Fibroblast of skin of right biceps (primary cell): ENCODE measurements at places on chromosomes 5 and 9.

- DNase-seq, result peak; percentile 76
These were observed 351.0 kb downstream of the PRELID2 start for GRCh38 chr5:145484158-145484557.

- DNase-seq, result no peak
These were observed 154.5 kb downstream of the ADAMTS12 start for GRCh38 chr5:33737284-33737683.

- peak; percentile 69 for DNase-seq
These were observed 1149.0 kb downstream of the EFNA5 start for GRCh38 chr5:106521701-106522100.

DNA sequence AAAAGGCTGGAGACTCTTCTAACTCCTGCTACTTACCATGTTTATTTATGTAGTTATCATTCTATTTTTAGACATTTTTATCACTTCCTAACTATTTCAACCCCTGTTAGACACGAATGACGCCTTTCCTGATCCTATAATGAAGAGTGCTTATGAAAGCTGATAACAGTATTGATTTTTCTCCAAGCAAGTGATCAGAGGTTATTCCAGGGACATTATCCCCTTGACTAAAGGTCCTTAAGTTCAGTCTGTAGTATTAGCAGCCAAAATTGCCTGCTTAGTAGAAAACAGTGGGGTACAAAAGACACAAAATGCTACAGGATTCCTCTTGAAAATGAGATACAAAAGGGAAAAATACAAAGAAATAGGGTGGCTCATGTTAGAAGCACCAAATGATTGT is 235.6 kb downstream of the DNAH5 start:
- DNase-seq, result no peak

GRCh38 chr5:111927191-111927590 is 170.2 kb upstream of the NREP start:
- DNase-seq, result peak; percentile 74

- DNase-seq, result no peak
These were observed 32.9 kb upstream of the CNOT6 start for GRCh38 chr5:180461303-180461702.

DNA sequence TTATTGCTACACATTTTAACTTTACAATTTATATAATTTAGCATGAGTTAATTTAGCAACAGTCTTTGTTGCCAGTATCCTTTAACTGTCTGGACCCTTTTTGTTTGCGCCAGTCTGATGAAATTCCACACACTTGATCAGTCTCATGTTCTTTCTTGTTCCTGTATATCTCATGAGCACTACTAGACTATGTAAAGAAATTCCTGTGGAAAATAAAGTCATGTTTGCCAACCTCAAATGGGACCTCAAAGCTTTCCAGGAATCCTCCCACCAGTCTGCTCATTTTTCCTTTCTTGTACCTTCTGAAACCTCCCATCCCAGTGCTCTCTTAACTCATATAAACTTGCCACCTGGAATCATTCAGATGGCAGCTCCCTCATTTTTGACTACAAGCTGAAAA is 8.0 kb downstream of the DMXL1 start:
- peak; percentile 55 for DNase-seq

GRCh38 chr9:37432020-37432419 is 9.5 kb downstream of the GRHPR start:
- no peak for DNase-seq

- peak; percentile 65 for DNase-seq
These were observed at the start of gene CMBL for GRCh38 chr5:10307206-10308148. Gene CMBL (minus strand): TSS chr5:10307902. CDS start chr5:10290762, 17,140 bp downstream.

- DNase-seq, result no peak
These were observed 81.2 kb upstream of the APC start for GRCh38 chr5:112656451-112656850.

DNA sequence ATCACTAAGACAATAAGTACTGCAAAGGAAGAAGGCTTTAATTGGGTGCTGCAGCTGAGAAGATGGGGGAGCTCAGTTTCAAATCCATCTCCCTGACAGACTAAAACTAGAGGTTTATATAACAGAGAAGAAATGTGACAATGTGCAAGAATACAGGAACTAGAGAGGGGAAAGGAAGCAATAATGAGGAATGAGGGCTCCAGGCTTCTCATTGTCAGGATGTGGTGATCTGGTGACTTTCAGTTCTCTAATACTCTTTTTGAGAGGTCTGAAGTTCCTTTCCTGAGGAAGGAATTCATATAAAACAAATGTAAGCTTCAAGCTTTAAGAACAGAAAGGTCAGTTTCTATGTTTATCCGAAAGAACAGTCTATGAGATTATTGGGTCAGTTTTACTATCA is 42.5 kb upstream of the SPATA31E1 start:
- DNase-seq, result no peak

GRCh38 chr5:135593886-135594285 is 15.1 kb upstream of the CXCL14 start:
- DNase-seq, result no peak

DNA sequence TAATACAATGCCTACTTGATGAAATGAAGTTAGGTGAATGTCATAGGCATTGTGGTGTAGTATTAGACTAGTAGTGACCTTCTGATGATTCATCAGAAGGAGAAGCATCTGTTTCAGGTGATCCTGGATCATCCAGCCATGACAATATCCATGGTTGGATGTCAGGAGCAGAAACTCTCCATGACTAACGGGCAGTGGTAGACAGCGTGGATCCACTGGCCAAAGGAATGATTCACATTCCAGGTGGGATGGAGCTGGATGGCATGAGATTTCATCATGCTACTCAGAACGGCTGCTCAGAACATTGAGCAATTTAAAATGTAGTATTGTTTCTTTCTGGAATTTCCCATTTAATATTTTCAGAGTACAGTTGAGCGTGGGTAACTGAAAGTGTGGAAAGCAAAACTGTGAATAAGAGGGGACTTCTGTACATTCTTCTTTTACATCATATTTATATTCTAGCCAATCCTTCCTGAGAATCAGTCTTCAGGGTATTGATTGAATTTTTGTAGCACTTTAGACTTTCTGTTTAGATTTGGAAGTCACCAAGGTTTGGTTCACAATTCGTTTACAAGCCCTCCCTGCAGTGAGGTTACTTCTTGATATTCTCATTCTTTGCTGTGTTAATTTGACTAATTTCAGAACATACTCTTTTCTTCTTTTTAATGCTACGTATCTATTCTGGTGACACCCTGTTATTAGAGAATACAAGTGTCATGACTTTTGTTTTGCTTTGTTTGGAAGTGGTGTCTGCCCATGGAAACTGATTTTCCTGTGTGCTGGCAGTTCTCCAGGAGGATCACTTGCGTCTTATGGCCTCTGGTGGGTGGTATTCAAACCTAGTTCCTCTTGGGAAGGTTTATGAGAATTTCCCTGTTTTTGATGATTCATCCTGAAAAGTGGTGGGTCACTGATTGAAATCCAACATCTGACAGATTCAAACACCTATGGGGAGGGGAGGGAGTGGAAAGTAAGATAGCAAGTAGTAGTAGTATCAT is 12.2 kb upstream of the CLINT1 start:
- peak; percentile 68 for DNase-seq

GRCh38 chr5:142386137-142387023 is 61.6 kb upstream of the SPRY4 start:
- DNase-seq, result no peak

DNA sequence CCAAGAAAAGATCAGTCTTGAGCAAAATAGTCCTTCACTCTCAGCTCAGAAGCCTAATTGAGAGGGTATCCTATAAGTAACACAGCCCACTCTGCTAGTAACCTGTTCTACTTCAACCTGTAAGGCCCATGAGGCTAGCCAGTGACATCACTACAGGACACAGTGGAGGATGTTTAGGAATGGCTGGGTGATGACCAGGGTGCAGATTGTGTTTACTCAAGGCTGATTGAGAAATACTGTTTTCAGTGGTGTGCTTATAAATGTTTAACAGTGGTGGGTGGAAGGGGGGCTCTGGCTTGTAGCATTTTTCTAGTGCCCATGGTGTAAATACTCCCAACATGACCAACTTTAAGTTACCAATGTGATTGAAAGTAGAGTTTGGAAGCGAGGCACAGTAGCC is 159.8 kb upstream of the CCDC152 start:
- DNase-seq, result no peak

DNA sequence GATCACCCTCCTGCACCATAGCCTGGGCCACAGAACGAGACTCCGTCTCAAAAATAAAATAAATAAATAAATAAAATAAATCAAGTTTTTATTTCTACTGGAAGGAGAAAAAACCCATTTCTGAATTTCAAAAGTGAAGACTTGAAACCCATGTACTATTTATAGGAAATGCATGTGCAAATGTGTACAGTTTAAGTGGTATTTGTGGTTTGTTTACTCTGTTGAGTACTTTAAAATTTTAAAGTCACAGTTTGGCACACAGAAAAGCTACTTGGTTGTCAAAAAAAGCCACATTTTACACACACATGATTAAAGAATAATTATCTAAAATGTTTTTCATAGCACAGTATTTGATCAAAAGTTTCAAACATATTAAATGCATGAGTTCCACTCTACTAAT is 43.6 kb downstream of the NR3C1 start:
- DNase-seq, result no peak

- DNase-seq, result no peak
These were observed at the start of gene CRB2 for GRCh38 chr9:123355761-123356431. Gene CRB2 (plus strand): TSS chr9:123356197. CDS start chr9:123356261, 64 bp downstream.

- DNase-seq, result peak; percentile 31
These were observed 55.6 kb upstream of the LMX1B start for GRCh38 chr9:126558051-126558665.

- peak; percentile 25 for DNase-seq
These were observed 703.5 kb upstream of the RGMB start for GRCh38 chr5:98069876-98070512.

GRCh38 chr9:78221425-78221824 is 14.4 kb upstream of the CEP78 start:
- no peak for DNase-seq

DNA sequence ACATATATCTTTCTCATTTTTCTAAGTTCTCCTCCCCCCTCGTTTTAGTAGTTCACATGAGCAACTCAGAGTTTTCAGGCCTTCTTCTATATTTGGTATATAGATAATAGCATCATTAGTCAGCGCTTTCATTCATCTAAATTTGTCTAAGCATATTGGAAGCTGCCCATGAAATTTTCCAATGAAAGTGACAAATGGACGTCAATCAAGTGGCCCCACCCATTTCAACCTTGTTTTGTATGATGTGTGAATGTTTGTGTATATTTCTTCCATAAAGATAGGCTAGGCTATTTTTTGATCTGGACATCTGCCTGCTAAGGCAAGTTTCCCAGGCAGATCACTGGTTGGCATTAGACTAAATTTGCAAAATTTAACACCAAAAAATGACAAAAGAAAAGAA is 104.0 kb upstream of the SSBP2 start:
- DNase-seq, result no peak

DNA sequence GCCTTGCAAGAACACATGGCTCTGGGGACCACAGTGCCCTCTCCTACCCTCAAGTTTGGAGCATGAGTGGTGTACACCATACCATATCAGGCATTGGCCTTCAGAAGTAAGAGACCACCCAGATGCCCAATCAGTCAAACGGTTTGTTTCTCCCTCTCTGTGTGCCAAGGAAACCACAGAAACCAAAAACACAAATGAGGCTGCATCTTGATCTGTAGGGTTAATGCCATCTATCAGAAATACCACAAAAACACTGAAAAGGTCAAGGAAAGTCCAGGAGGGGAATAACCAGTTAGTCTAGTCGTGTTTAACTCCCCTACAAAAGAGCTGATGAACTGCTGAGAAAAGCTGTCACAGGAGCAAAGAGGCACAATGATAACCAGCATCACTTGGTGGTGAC is 78.4 kb downstream of the INSYN2B start:
- DNase-seq, result no peak

DNA sequence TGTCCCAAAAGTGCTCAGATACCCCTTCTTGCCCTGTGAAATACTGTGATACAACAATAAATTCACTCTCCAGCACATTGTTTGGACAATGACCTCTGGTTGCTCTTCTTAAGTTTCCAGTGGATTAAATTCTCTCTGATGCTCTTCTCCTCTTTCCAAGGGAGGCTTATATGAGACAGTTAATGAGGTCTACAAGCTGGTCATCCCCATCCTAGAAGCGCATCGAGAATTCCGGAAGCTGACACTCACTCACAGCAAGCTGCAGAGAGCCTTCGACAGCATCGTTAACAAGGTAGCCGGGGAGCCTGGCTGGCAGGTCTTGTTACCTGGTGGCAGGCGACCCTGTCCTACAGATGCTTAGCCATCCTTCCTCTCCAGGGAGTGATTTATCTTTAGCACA is 226.5 kb downstream of the DOCK8 start:
- DNase-seq, result no peak

DNA sequence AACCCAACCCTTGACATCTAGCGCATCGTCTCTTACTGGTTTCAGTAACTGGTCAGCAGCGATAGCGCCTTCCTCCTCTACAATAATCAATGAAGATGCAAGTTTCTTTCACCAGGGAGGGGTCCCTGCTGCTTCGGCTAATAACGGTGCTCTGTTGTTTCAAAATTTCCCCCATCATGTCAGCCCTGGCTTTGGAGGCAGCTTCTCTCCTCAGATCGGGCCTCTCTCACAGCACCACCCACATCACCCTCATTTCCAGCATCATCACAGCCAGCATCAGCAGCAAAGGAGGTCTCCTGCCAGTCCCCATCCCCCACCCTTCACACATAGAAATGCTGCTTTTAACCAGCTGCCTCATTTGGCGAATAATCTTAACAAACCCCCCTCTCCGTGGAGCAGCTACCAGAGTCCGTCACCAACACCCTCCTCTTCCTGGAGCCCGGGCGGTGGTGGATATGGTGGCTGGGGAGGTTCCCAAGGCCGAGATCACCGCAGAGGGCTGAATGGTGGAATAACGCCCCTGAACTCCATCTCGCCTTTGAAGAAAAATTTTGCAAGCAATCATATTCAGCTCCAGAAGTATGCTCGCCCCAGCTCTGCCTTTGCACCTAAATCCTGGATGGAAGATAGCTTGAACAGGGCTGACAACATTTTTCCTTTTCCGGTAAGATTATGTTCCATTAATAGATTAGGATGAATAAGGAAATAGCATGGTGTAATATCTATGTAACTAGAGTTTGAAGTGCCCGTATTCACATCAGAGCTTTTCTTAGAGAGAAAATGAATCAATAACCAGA is 2.2 kb downstream of the CPEB4 start:
- peak; percentile 11 for DNase-seq

DNA sequence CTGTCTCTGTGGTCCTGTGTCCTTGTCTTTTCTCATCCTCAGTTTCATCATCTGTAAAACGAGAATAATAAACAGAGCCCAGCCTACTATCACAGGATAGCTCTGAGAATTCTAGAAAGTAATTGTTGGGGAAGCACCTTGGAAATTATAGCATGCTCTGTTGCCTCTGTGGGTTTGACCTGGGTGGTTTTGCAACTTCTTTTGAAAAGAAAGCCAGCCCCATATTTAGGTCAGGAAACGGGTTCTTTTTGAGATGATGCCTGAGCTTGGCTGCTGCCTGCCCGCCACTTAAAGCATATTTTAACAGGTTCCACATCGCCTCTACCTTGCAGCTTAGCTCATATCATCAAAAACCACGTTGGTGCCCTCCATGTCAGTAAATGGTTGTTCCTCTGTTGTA is 111.1 kb downstream of the TLR4 start:
- DNase-seq, result no peak

DNA sequence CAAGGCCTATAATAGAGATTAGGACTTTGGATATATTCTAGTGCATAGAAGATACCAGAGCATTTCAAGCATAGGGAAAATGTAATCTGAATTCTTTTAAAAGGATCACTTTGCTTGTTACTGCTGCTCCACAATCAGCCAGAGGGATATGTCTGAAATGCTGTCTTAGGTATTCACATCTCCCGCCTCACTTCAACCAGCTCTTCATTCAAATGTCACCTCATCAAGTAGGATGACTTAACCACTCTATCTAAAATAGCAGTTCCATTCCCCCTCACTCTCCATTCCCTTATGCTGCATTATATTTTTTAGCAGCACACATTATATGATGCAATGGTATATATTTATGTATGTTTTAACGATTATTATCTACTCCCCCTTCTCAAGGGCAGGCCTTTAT is 500.3 kb upstream of the GRIA1 start:
- no peak for DNase-seq
